ENCODE measurements at places on chromosomes 13 and 19. TPM values are rescaled to one million over a fixed set of nuclear protein-coding genes. Genes with fewer than 3 reads are reported as not detected.

The SIGLEC11 gene
- not detected for total RNA-seq

The PDX1 gene
- 0.09 TPM for total RNA-seq

The GRIK5 gene
- 1.0 TPM for total RNA-seq

The FPR2 gene
- total RNA-seq: not detected

The ZNF805 gene
- 2.6 TPM for total RNA-seq

The ZNF846 gene
- 1.3 TPM for total RNA-seq

The SLC8A2 gene
- 0.18 TPM for total RNA-seq

The CFD gene
- 20.6 TPM for total RNA-seq

The ATP12A gene
- 0.06 TPM for total RNA-seq

The KLK12 gene
- total RNA-seq: not detected

The CD37 gene
- not detected for total RNA-seq

The ZFP28 gene
- total RNA-seq: 4.3 TPM

The CGB8 gene
- 4.1 TPM for total RNA-seq

Measured in A549 treated with ZK216348 at 1 μM for 4 hours (cell line).